ENCODE measurements at places on chromosomes 7 and 10.

GRCh38 chr10:33612551-33612950 lies 278.1 kb upstream of the NRP1 start:
- no peak for DNase-seq

- no peak for DNase-seq
Measured at GRCh38 chr10:91196268-91197048, 24.0 kb upstream of the PCGF5 start.

DNA sequence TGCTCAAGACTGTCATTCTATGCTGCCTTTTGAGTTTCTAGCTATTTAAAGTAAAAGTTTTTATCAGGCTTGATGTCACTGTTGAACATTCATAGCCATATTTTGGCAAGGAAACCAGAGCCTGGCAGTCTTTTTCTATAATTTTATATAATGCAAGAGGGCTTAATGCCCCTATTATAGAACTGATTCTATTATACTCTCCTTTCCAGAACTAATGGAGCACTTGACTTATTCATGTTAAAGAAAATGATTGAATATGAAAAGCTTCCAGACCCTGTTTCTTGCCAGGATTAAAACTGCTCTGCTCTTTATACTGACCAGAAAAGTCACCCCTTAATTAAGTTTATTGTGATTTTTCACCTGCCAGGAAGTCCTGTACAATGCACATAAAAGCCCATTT lies 337.6 kb upstream of the CHRM2 start:
- no peak for DNase-seq

DNA sequence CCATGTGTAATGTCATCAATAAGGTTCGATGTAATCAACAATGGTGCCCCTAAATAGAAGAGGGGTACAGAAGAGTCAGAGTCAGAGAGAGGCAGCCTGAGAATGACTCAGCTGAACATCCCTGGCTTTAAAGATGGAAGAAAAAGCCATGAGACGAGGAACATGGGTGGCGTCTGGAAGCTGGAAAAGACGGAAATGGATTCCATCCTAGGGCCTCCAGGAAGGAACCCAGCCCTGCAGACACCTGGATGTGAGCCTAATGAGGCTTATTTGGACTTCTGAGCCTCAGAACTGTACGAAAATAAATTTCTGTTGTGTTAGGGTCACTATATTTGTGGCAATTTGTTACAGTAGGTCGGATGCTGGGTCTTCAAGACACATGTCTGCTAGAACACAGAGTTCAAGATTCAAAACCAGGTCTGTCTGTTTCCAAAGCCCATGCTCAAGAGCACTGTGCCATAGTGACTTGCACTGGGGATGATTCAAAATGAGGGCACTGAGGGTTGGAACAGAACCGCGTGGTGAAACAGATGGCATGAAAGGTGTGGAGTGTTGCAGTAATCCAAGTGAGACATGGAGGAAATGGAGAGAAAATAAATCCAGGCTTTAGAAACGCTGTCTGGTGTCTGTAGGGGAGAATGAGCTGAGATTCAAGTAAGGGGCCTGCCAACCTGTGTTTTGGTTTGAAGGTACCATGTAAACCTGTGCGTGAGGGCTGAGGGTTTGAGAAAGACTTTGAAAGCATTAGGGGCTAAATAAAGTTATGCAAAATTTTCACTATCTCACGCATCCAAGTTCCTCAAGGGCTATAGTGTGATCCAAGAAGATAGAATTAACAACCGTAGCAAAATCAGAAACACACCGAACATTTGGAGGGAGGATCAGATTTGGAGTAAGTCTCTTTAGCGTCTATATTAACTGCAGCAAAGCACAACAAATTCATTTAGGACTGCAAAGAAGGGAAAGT lies 849.1 kb upstream of the AUTS2 start:
- no peak for DNase-seq

- no peak for DNase-seq
Measured at GRCh38 chr7:77822269-77822668, 23.7 kb downstream of the PHTF2 start.

GRCh38 chr10:635088-635861 lies 54.2 kb downstream of the DIP2C start:
- no peak for DNase-seq

DNA sequence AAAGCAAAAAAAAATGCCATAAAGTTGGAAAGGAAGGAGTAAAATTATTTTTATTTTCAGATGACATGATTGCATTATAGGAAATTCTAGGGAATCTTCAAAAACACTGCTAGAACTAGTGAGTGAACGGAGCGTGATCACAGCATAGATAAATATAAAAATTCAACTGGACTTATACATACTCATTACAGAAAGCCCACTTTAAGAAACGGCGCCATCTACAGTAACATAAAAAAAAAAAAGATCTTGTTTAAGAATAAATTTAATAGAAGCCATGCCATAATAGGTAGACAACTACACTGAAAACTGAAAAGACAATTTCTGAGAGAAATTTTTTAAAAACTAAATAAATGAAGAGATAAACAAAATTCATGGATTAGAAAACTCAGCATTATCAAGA lies 623.1 kb upstream of the MGMT start:
- DNase-seq: no peak

DNA sequence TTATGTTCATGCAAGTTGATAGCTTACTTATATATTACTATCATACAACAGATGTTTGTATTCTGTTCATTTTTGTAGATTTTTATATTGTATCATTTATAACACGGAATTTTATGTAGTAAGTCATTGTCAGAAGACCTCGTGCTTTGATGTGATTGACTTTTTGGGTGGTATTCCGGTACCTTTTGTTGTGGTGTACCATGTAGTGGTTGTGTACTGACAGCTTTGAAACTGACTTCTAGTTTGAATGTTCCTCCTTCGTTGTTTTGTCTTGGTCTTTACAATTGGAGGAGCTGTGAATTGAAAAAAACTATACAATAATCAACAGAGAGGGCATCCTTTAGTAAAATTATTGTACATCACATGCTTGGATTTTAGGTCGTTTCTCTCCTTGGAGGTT lies 61.5 kb downstream of the WAC start:
- DNase-seq: no peak

DNA sequence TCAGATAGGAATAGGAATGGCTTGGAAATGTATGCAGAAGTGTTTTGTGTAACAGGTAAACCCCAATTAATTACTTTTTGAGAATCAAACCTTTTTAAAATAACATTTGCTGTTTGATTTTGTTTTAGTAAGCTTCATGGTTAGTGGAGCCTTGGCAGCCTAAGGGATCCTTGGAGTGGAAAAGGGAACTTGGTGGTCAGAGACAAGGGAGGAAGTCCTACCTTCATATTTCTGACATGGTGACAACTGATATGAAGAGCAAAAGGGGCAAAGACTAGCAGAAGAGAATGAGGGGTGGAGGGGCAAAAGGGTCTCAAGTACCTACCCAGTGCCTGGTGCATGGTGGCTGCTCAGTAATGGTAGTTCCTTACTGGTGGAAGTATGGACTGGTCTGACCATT lies 32.3 kb downstream of the AHCYL2 start:
- no peak for DNase-seq

- no peak for DNase-seq
Measured at GRCh38 chr7:17159500-17160037, 138.9 kb upstream of the AHR start.

GRCh38 chr7:8184221-8184620 lies 77.7 kb downstream of the ICA1 start:
- no peak for DNase-seq

DNA sequence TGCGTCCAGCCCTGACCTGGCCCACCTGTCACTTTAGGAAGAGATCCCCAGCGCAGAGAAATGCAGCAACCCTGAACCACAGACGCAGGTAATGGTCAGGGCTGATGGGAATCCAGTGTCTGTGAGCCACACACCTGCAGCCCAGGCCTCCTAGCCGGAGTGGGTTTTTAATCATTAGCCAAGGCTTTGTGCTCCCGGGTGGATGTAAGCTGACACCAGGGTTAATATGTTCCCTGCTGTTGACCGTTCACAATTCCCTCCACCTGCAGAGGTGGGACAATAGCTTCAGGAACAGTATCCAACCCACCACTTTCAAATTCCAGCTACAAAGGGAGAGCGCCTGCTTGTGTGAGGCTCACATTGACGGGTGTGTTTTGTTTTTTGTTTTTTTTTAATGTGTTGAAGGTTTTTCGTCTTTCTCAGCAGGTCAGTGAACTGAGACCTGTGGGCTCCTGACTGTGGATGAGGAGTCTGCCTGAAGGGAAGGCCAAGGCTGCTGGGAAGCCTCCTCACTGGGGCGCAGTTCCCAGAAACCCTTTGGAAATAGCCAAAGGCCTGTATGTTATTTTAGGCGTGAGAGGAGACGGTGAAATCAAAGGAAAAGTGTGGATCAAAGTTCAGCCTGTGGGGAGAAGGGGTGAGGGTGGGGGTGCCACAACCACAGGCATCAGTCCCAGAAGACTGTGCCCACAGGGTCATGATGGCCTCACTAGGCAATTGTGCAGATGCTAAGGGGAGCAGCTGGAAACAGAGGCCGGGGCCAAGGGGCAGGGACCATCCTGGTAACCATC lies 111.1 kb downstream of the TNS3 start:
- DNase-seq: no peak

- no peak for DNase-seq
Measured at GRCh38 chr10:103783681-103784080, 71.7 kb downstream of the SH3PXD2A start.

DNA sequence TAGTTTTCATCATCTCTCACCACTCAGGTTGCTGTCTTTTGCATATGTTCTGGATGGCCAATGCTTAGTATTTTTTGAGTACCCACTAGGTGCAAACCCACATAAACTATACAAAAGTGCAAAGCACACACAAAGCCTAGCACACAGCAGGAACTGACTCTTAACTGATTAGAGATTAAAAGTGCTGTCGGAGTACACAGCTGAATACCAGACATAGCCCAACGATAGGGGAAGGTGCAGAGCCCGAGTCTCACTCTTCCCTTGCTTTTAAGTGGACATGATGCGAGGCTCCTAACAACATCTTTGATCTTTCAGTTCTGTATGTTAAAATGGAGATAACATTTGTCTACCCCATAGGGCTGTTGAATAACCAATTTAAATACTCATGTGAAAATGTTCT lies 90.8 kb downstream of the DPY19L1 start:
- no peak for DNase-seq

DNA sequence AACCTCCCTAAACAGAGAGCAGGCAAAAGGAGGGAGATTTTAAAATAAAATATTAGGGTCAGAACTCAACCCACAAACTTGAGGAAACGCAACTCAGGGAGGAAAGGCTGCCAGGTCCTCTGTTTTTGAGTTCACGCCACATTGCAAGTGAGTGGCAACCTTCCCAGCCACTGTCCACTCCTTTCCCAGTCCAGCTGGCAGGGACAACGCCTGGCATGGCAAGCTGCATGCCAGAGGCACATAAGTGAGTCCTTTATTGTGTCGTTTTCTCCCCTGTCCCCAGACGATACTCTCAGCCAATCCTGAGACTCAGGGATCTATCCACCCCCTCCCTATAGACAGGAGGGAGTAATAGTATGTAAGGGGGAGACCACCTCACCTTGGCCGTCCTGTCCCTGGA lies 22.4 kb downstream of the FBXW4 start:
- DNase-seq: peak; percentile 14

DNA sequence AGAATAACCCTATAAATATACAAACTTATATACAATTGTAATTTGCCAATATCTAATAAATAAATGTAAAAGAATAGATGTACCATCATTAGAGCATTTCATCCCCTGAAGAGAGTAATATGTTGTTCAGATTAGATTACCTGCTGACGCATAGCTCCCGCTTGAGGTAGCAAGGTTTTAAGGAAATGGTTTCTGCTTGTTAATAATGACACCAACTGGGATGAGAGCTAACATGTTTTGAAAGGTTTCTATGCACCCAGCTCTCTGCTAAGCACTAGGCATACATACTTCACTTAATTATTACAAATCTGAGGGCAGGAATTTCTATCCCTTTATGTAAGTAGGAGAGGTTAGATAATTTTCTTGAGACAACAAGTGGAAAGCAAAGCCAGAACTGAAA lies 1003.3 kb upstream of the SORCS1 start:
- DNase-seq: no peak
